ENCODE measurements at places on chromosomes 5 and 9.

- peak; percentile 18 for DNase-seq
Observed at GRCh38 chr9:27528886-27529315, 713 bp downstream of the MOB3B start.

GRCh38 chr9:120689860-120690259, 24.4 kb downstream of the MEGF9 start:
- no peak for DNase-seq

DNA sequence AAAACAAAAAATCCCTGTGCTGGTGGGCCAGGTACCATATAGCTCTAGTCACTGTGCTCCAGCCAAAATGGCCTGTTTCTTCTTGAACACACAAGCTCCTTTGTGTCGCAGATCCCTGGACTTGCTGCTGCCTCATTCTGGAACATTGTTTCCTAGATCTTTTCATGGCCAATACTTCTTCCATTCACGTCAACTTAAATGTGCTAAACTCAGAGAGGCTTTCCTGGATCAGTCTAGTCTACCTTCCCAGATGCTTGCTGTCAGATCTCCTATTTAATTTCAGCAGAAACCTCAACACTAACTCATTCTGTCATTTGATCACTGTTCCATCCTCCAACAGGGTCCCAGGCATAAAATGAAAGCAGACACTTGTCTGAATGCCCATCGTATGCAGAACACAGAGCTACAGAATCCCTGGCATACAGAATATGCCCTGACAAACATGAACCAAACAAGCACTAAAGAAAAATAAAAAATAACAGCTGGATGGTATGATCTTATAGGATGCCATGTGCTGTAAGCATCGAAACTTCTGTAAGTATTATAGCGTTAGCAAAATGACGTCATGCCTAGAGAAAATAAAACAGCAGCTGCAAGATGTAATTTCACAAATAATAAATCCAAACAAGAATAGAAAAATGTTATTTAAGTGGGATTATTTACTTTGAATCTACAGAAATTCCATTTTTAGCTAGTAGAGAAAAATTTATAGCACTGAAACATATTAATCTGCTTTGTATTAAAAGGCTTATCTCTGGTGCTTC, 403.7 kb upstream of the DAP start:
- no peak for DNase-seq

GRCh38 chr5:143197260-143197656, 206.2 kb downstream of the NR3C1 start:
- no peak for DNase-seq

- no peak for DNase-seq
Observed at GRCh38 chr9:125497906-125498305, 209.1 kb downstream of the MAPKAP1 start.

DNA sequence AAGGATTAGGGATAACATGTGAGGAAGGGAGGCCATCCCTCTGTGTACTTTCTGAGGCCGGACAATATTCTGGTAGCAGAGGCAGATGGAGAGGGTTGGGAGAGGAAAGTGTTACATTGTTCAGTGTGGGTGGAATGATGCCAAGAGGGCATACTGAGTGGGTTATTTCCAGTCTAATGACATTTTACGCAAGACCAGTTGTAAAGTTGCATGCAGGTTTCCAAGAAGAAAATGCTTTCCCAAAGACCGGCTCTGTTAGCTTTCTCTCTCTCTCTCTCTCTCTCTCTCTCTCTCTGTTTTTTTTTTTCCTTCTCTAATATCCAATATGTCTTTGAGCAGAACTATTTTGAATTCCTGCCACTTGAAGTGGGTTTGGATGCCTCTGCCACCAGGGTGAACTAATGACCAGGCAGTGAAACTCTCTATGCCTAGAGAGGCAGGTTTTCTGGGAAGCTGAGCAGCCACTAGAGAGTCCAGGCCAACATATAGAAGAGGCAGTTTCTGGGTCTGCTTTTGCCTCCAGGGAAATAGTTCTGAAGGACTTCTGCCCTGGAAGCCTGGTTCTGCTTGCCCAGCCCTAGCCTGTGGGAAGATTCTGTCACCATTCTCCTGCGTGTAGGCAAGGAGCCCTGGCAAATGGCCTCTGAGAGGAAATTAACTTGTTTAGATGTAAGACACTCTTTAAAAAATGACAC, 24.4 kb upstream of the ZNF366 start:
- DNase-seq: no peak

DNA sequence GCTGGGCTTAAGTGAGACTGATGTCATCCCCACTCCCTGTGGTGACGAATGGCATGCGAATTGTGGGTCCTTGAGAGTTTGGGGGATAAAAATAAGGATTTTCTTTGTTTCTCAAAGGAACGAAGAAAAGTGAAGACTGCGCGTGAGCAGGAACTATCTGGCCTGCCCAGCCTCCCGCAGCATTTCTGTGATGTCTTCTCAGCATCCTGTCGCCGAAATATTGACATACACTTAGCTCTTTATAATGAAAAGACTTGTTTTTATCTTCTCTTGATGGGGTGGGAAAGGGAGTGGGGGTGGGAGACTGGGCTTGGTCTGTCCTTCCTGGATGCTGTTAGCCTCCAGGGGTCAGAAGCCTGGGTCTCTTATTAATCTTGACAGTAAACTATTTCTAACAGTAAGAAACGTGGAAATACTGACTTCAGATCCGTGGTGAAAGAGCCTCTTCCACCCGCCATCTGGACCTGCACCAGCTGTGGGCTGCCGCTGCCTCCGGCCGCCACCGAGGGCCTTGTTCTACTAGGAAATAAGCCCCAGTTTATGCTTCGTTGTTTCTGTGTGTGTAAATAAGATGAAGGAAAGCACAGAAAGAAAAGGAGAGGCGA, 239.6 kb downstream of the FANCC start:
- no peak for DNase-seq

DNA sequence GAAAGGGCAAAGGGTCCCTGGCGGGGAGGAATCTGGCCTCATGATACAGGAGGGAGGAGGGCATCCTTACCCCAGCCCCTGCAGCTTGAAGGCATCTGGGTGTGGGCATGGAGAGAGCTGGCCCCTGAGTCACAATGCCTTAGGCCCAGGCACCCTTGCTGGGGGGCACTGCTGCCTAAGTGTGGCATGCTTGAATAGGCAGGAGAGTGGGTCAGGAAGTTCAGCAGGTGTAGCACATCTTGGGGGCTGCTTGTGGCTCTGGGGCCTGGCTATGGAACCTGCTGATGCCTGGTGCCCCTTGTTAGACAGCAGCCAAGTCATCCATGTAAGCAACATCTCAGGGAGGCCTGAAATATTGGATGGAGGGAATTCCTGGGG, 63.1 kb downstream of the HSPA4 start:
- no peak for DNase-seq

GRCh38 chr5:115555084-115555633, 10.6 kb upstream of the FEM1C start:
- DNase-seq: no peak

DNA sequence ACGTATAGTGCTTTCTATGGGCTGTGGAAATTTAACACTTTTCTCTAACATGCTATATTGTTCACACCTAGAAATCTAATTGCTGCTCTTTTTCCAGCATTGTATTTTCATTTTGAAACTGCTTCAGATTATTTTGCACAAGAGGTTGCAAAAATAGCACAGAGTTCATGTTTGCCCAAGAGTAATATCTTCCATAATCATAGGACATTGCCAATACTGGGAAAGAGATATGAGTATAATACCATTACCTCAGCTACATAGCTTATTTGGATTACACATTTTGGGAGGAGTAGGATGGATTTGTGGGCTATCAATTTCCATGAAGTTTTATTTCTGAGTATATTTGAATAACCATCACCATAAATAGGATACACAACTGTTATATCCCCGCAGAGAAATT, 717.1 kb downstream of the CDH9 start:
- DNase-seq: no peak

- DNase-seq: no peak
Observed at GRCh38 chr9:121286688-121286972, 18.7 kb downstream of the GSN start.

DNA sequence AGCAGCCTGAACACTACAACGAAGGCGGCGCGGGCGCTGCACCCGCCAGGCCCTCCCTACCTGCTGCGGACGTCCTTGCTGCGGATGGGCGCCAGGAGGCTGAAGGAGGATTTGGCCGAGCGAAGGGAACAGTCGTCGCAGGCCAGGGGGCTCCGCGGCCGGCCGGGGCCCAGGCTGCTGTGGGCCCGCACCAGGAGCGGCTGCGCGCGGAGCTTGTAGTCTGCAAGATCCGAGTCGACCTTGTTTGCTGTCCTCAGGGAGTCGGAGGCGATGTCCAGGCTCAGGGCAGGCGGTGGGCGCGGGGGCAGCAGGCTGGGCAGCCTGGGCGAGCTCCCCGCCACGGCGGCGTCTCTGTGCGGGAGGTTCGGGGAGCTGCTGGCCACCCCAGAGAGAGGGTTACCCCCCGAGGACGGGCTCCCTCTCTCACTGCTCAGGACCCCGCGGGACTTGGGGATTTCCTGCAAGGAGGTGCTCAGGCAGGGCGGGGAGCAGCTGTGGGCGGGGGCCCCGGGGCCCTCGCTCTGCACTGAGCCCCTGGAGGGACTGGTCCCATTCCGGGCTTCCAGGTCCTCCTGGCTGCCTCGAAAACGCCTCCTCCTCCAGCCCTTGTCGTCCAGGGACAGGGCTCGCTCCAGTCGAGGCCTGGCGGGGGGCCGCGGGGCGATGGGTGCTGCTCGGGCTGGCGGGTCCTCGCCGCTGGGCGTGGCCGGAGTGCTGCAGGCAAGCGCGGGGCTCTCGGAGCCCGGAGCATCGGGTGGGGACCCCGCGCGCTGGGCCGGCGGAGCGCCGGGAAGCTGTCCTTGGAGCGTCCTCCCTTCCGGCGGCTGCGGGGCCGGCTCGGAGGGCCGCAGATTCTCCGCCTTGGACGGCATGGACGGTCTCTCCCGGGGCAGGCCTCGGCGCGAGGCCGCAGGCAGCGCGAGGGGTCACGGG, 831 bp downstream of the INPP5E start:
- DNase-seq: peak; percentile 47

GRCh38 chr5:32767948-32768467, 56.9 kb downstream of the NPR3 start:
- no peak for DNase-seq

GRCh38 chr9:109473329-109473728, 24.8 kb downstream of the PTPN3 start:
- no peak for DNase-seq

GRCh38 chr9:126125577-126125976, 201.1 kb upstream of the MVB12B start:
- DNase-seq: no peak

All from central memory CD4-positive, alpha-beta T cell (primary cell).